ENCODE measurements at places on chromosomes 4 and X.

DNA sequence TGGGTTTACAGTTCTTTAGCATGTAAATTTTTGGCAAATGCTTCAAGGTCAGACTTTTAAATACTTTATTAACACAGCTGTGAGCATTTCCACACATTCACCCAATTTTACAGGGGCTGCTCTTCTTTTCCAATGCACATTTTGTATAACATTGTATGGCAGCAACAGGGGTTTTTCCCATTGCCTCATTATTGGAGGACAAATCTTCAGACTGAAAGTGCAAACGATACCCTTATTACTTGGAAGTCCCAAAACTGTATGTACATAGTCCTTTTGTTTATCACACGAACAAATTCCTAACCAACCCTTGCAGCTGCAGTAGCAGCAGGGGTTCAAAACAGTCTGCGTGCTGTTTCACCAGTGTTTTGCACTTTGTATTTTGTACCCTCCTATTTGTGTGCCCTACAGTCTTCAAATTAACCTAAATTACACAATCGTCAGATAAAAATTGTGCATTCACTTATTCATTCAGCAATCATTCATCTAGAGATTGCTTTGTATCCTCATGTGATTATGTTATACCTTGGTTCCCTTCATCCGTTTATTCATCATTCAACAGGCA lies 330.7 kb upstream of the RASGEF1B start:
- no peak for DNase-seq

GRCh38 chr4:66376921-66377320 lies 706.6 kb upstream of the EPHA5 start:
- DNase-seq = no peak

DNA sequence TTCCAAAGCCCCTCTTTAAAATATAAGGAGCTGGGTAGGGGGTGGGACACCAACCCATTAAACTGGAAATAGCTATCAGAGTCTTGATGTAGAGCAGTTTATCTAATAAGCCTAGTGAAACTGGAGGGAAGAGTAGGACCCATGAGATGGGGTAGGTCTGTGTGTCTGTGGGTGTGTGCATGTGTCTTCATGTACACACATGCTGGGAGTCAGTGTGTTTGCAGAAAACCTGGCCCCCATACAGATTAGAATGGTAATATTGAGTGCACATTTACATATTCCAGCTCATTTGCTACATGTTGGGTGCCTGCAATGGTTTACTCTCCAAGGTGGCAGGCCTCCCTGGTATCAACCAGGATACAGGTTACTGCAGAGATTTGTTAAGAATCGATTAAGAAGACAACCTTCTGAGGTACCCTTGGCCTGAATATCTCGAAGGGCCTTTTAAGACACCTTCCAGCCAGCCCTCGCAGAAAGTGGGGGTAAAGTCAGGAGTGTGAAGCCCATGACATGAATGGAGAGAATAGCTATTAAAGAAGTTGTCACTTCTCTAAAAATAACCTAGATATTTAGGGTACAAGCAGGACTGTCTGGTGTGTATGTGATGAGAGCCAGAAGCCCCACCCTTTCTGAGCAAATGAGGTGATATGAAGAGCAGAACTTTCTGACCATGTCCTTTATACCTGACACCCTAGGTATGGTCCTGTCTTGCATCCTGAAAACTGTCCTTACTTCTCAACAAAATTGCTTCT lies 75.7 kb upstream of the TEX13D start:
- DNase-seq = no peak

- no peak for DNase-seq
Measured at GRCh38 chrX:12721042-12721441, 70.2 kb upstream of the PRPS2 start.

- no peak for DNase-seq
Measured at GRCh38 chr4:85919200-85919887, 440.5 kb downstream of the MAPK10 start.

- DNase-seq = no peak
Measured at GRCh38 chr4:181684310-181684709, 558.9 kb upstream of the TENM3 start.

DNA sequence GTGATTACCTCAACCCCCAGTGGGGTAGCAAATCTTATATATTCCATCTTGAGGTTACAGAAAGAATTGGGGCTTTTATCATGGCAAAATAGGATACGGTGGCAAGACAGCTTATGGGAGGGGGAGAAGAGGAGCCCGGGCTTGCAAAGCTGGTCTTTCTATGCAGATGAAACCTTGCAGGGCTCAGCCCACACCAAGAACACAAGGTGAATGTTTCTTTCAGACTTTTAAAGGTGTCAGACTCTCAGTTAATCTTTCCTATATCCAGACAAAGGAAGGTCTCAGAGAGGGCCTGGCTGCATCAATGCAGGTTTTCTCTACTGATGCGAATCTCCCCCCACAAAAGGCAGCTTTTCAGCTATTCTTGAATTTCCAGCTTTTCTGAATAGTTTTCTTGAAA lies 59.9 kb upstream of the WDR17 start:
- no peak for DNase-seq

- DNase-seq = no peak
Measured at GRCh38 chr4:101621120-101621519, 169.4 kb upstream of the BANK1 start.
